Sigmoid colon (tissue), 7 donors: ENCODE measurements at places on chromosomes 3 and 15.

DNA sequence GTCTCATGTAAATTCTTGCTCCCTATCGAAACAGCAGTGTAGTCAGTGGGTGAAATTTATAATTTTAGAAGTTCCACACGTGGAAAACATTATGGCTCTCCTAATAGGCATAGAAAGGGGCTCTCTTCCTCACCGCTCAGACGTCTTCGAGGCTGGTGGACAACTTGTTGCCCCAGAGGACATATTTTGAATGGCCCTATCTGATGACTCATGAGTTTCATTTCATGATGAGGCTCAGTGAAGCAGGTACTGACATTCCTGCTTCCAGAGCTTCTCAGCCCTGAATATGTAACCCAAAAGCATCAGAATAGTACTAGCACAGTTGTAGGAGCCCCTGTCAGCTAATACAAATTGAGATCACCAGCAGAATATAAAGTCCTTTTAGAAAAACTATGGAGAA lies 117.9 kb downstream of the HERC1 start:
- no peak for DNase-seq

GRCh38 chr15:76184650-76185035 lies 124.9 kb downstream of the TMEM266 start:
- no peak for DNase-seq

DNA sequence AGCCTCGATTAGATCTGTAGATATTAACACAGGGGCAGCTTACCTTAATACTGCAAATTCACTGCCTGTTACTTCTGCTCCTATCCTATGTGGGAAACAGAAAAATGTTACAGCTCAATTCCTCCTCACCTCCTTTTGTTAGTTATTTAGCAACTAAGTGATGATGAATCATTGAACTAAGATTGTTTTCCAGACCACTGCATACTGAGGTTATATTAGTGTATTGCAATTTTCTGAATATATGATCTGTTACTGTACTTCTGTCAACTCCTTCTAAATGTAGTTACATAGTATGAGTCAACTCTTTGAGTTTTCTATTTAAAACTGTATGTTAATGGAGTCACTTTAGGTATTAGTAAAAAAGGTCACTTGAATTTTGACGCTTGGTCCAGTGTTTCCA lies 331.5 kb upstream of the SLCO3A1 start:
- DNase-seq: no peak

GRCh38 chr15:87631775-87632174 lies 624.8 kb downstream of the NTRK3 start:
- no peak for DNase-seq

DNA sequence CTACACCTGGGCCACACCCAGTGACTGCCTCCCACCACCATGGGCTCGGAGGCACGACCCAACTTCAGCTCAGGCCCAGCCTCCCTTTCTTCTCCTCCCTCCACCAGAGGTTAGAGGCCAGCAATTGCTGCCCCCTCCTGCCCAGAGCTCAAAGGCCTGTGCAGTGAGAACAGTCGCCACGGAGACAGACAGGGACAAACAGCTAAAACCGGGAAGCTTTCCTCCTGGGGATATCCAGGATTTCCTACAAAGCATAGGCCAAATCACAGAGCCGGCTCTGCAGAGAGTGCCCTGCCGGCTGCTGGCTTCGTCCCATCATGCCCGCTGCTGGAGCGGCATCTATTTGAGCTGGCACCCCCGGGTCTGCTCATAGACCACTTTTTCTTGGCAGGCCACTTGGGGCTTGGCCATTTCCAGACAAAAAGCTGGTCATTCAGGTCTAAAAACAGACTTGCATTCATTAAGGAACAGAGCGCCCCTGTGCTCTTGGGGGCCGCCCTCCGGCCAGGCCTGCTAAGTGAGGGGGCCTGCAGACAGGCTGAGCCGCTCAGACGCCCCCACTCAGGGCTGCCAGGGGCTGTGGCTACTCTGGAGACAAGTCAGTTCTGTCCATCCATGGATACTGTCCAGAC lies 17.5 kb downstream of the GRAMD2A start:
- peak; percentile 79 for DNase-seq

GRCh38 chr15:63473749-63473998 lies 30.7 kb upstream of the USP3 start:
- no peak for DNase-seq

GRCh38 chr3:24004171-24004938 lies 59.3 kb downstream of the NR1D2 start:
- DNase-seq: no peak

DNA sequence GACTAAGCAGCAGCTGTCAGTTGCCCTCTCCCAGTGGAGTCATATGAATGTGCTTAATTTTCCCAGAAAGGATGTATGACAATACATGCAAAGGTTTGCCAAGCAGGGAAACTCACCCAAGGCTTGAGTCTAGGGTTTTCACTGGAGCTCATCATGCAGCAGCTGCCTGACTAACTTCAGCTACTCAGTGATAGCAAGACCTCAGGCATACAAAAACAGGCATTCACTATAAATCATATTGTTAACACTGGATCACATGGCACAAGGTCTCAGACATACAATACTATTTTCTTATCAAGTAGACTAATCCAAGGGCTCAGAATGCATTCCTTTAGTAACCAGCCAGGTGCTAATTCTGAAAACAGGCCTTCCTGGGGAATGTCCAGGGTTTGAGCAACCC lies 85.0 kb upstream of the STAC start:
- DNase-seq: no peak

DNA sequence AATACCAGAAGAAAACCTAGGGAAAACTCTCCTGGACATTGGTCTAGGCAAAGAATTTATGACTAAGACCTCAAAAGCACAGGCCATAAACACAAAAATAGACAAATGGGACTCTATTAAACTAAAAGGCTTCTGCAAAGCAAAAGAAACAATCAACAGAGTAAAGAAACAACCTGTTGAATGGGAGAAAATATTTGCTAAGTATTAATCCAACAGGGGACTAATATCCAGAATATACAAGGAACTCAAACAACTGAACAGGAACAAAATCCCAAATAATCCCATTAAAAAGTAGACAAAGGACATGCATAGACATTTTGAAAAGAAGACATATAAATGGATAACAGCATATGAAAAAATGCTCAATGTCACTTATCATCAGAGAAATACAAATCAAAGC lies 6.9 kb upstream of the ACVR2B start:
- DNase-seq: no peak

- DNase-seq: no peak
These were observed 277.7 kb upstream of the ZNF717 start for GRCh38 chr3:76063019-76063418.

- DNase-seq: no peak
These were observed 19.1 kb upstream of the RBP1 start for GRCh38 chr3:139558351-139559266.

DNA sequence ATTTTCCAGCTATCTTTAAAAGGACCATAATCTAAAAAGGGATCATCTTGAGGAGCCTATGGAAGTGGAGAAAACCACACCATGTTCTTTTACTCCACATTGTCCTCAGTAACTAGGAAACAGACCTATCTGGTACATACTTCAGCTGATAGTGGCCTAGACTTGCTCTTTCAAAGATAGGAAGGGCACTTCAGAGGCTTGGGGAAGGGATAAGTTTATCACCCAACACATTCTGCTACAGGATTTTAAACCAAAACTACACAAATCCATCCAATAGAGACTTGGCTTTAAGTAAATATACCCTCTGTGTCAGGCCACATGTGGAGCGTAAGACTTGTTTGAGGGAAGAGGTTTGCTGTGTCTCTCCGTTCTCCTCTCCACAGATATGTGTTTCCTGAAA lies 35.4 kb downstream of the CP start:
- DNase-seq: no peak

- no peak for DNase-seq
These were observed 32.2 kb upstream of the TMEM158 start for GRCh38 chr3:45258317-45258716.

GRCh38 chr15:59456114-59456513 lies 18.1 kb downstream of the FAM81A start:
- DNase-seq: no peak

- DNase-seq: no peak
These were observed 138.9 kb upstream of the RORA start for GRCh38 chr15:61367953-61368352.

- DNase-seq: no peak
These were observed 636.8 kb downstream of the MECOM start for GRCh38 chr3:169026543-169027182.

DNA sequence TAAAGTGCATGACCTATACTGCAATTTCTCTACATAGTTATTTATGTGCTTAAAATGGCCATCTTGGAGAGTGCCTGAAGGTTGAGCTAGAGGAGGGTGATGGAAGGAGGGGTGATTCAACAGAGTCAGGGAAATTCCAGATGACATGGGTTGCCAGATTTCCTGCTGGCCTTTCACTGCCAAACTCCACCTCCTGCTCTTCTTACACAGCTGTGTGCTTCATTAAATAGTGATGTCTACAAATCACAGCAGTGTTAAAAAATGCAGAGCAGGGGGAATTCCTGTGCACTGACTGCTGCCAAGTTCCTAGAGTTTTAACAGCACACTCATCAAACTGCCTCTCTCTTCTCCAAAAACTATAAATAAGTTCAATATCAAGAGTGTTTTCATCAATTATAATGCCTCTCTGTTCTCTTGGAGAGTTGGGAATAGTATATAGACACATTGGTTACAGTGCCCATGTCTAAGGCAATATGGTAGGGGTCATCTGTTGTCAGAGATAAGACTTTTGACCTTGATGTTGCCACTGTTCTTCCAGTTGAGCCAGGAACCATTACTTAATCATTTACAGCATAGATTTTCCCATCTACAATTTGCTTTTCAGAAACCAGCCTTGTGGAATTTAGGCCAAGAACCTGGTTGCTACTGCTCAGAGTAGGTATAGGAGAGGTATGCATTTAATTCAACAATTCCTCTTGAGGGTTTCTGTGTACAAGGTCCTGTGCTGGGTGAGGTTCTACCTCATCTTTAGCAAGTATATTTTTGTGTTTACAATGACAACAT lies 79.6 kb downstream of the TP63 start:
- peak; percentile 72 for DNase-seq

DNA sequence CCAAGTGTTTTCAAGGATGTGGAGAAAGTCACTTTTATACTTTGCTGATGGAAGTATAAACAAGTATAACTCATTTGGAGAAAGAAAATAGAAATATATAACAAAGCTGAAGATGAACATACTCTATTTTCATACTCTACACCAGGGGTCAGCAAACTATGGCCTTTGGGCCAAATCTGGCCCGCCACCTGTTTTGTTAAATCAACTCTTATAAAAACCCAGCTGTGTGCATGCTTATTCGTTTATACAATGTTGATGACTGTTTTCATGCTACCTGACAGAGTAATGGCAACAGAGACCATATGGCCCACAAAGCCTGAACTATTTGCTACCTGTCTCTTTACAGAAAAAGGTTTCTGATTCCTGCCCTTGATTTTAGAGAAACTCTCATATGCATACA lies 124.0 kb downstream of the NR1D2 start:
- peak; percentile 71 for DNase-seq

GRCh38 chr15:39704689-39705088 lies 78.0 kb downstream of the FSIP1 start:
- no peak for DNase-seq

DNA sequence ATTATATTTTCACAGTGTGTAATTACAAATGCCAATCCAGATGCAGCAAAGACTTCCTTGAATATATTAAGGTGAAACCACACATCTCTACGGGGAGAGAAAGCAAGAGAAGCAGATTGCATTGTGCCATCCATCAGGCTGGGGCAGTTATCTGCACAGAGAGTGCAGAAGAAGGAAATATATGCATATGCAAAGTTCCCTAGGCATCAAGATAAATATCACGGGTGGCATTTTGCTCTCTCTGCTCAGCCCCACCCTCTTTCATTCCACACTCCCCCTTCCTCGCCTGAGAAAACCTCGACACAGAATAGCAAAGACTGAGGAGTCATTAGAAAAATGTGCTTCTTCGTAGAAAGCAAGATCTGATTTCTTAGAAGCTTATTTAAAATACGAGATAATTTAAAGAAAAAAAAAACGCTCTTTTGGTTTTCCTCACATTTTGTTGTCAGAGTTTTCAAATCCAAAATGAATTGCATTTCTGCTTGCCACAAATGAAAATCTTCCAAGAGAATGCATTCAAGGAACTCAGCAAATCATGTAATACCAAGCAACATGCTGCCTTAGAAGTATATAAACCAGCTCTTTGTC lies 283.2 kb upstream of the LMCD1 start:
- no peak for DNase-seq

GRCh38 chr3:137988982-137989381 lies 21.0 kb upstream of the CLDN18 start:
- no peak for DNase-seq

GRCh38 chr15:67089217-67090193 lies 24.1 kb downstream of the SMAD3 start:
- no peak for DNase-seq

DNA sequence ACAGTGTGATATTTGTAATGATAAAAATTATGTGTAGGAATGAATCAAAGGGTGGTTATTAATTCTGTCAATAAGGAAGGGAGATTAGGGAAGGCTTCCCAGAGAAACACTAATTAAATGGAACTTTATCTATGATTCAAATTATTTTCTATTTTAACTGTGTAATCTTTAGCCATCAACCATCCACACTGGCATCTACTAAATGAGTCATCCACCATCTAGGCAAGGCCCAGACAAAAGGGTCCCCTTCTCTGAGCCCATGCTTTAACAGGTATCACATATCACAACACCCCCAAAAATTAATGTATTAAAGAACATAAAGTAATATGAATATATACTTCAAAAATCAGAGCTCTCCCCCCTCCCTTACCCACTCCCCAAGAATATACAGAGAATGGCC lies 19.9 kb upstream of the TPM1 start:
- no peak for DNase-seq

GRCh38 chr3:99909714-99910495 lies 92.2 kb downstream of the CMSS1 start:
- DNase-seq: no peak

- DNase-seq: no peak
These were observed 54.8 kb downstream of the ATP13A4 start for GRCh38 chr3:193499801-193500485.

- DNase-seq: no peak
These were observed 452 bp downstream of the TMEM158 start for GRCh38 chr3:45225465-45226205.

DNA sequence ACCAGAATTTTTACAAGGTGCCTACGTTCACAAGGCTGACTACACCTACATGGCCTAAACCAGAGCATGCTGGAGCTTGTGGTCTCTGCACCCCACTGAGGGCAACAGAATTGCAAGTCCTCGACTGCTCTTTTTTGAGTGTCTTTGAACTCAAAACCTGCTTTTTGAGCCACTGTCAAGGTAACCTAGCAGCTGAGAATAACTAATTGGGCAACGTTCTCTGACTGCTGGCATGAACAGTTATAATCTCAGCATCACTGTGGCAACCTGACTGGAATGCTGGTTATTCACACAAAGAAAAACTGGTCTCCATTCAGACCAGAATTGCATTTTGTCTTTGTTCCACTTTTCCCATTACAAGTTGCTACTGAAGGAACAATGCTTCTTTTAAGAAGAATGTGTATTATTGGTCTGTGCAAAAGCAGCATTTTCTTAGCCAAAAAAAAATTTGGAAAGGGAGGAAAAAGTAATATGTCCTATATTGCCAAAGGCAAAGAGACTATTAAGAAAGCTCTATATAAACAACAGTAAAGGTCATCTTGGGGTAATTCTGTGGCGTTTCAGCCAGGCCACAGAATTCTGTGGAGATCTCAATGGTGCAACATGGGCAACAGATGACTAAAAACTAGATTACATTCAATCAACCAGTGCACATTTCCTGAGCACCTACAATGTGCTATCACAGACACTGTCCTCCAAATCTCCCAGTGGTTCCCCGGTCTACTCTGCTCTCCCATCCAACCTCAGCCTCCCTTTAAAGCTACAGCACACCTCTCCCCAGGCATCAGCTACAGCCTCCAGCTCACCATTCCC lies 76.8 kb downstream of the TNIK start:
- DNase-seq: no peak
